GM03348 (cell line): ENCODE measurements at places on chromosomes 16 and 17.
A peak's percentile ranks its signal among the peaks of the same experiment; 100 is the strongest.

- peak; percentile 58 for DNase-seq
These were observed 709 bp downstream of the RAB34 start for GRCh38 chr17:28716740-28717577.

DNA sequence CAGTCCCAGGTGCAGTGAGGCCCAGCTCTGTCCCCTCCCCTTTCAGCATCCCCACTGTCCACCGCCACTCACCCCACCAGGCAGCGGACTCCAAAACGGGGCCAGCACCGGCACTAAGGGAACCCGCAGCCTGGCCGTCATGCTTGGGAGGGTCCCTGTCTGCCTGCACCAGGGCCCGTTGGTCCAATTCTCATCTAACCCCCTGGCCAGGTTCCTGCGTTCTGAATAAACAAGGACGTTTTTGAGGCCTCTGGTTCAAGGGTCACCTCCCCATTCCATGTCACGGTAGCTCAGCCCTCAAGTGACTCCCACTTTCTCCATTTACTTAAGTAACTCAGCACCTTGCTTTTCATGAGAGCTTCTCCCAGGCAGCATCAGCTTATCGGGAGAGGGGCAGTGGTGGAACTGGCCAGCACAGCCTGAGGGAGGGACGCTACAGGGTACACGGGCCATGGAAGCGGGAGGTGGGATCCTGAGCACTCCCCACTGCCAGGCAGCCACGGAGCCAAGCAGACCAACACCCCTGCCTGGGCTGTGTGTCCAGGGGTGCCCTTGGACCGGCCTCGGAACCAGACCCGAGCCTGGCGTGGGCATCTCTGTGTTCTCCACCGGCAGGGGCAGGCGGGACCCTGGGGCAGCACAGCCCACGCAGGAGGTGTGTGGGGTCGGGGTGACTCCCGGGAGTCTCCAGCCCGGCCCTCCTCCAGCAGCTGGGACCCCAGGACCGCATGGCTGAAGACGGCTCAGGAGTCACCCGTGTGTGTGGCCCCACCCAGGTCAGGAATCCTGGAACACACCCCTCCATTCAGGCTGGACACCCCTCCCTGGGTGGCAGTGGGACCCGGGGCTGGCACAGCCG, 74.9 kb upstream of the GNG13 start:
- no peak for DNase-seq

- DNase-seq: no peak
These were observed 51.8 kb upstream of the ENDOV start for GRCh38 chr17:80363120-80363515.

DNA sequence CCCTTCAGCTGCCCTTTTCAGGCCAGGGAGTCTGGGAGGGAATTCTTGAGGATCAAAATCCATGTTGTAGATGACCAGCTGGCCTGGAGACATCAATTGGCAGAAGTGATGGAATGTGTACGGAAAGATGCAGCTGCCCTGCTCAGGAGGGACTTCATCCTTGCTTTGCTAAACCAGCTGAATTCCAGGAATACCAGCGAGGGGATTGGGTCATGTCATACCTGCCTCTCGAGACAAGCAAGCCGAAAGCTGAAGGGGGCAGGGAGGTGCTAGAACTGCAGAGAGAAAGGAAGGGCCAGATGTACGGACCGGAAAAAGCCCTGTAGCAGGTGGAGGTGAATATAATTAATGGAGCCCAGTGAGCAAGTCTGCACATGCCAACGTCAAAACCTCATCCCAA, 25.6 kb upstream of the NTN1 start:
- no peak for DNase-seq

GRCh38 chr16:66618588-66619375, 14.3 kb downstream of the CMTM3 start:
- DNase-seq: peak; percentile 92

- DNase-seq: no peak
These were observed 26.1 kb upstream of the TOB1 start for GRCh38 chr17:50892101-50892776.

GRCh38 chr16:30186782-30187555, 3.6 kb downstream of the CORO1A start:
- peak; percentile 46 for DNase-seq

DNA sequence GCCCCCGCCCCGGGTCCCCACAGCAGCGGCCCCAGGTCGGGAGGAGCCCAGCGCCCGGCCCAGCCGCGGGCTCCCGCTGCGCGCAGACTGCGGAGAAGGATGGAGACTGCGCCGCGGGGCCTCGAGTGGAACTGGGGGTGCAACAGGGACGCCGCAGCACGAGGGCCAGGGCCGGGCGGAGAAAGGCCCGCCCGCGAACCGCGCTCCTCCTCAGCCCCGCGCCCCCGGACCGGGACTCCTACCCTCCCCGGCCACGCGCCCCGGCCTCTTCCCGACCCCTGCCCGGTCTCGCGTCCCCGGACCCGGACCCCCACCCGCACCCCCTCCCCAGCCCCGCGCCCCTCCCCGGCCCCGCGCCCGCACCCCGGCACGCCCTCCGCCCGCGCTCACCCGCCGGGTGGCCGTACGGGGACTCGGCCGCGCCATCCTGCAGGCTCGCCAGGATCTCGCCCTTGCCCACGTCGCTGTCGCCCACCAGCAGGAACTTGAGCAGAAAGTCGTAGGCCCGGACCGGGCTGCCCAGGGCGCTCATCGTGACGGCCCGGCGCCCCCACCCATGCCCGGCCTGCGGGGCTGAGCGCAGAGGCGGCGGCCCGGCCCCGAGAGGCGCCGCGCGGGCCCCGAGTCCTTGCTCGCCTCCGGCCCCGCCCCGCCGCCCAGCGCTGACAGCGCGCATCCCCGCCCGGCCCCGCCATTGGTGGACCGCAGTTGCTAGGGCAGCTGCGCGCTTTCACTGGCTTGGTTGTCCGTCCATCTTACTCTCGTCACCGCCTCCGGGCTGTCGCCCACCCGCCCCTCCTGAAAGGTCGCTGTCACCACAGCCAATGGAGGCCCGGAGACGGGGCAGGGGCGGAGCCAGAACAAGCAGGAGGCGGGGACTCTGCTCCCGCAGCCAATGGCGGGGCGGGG, at the start of gene RAB40B:
RAB40B (minus strand) TSS at position 634 of the 909 bp plus-strand sequence; CDS start at position 532, 102 bp downstream.
- peak; percentile 99 for DNase-seq

- DNase-seq: no peak
These were observed 155.7 kb upstream of the TNRC6C start for GRCh38 chr17:77802811-77803220.

- no peak for DNase-seq
These were observed 91.2 kb downstream of the ZNF778 start for GRCh38 chr16:89308391-89309333.

- peak; percentile 38 for DNase-seq
These were observed 6.0 kb upstream of the GFAP start for GRCh38 chr17:44921122-44921882.

- peak; percentile 28 for DNase-seq
These were observed 147.6 kb upstream of the HS3ST3A1 start for GRCh38 chr17:13749166-13749890.

GRCh38 chr17:50549256-50549941, 2.4 kb downstream of the SPATA20 start:
- DNase-seq: no peak

DNA sequence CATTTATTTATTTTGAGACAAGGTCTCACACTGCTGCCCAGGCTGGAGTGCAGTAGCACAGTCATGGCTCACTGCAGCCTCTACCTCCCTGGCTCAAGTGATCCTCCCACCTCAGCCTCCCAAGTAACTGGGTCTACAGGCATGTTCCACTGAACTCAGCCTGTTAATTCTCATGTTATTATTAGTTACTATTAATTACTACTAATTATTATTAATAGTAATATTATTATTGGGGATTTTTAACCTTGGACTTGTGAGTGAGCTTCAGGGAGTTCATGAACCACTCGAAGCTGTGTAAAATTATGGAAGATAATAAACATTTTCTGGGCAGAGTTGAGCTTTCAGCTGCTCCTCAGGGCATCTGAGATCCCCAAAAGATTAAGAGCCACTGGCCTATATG, 4.6 kb upstream of the STAC2 start:
- no peak for DNase-seq

DNA sequence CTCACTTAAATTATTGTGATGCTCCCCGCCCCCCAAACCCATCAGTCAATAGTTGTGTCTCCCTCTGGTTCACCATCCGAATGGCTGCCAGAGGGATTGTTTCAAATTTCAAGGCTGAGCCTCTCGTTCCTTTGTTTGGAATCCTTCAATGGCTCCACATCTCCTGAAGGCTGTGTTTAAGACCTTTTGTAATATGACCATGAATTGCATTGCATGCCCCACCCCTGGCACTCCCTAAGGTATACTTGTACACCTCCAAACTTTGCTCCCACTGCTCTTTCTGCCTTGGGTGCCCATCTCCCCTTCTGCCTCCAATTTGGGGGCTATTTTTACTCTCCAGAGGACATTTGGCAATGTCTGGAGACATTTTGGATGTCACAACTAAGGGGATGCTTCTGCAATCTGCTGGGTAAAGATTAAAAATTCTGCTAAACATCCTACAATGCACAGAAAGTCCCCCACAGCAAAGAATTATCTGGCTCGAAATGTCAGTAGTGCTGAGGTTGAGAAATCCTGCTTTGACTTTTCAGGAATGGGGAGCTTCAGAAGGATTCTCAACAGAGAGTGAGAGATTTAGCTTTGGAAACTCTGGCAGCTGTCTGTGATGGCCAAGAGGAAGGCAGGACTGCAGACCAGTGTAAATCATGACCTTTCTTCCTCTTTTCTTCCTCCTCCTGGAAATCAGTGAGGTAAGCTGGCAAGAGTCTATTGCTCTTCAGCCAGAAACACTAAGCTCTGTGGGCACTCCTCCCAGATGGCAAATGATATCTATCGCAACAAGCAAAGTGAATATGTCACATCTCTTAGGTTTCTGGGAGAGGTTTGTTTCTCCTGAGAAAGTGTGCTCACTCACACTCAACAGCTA, 8.7 kb upstream of the IL4R start:
- DNase-seq: no peak

DNA sequence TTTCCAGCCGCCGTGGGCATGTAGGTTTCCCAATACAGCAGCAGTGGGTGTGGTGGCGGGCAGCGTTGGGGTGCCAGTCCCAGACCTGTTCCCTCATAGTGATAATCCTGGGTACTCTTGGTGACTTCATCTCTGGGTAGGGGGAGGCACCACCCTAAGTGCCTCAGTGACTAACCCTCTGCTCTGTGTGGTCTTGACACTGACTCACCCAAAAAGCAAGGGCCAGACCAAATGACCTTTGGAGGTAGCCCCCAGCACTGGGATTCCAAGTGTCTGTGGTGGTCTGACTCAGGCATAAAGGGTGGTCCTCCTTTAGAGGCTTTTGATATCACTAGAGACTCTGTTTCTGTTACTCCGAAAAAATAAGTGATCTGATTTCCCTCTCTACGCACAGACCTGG, 908 bp downstream of the CALB2 start:
- no peak for DNase-seq

DNA sequence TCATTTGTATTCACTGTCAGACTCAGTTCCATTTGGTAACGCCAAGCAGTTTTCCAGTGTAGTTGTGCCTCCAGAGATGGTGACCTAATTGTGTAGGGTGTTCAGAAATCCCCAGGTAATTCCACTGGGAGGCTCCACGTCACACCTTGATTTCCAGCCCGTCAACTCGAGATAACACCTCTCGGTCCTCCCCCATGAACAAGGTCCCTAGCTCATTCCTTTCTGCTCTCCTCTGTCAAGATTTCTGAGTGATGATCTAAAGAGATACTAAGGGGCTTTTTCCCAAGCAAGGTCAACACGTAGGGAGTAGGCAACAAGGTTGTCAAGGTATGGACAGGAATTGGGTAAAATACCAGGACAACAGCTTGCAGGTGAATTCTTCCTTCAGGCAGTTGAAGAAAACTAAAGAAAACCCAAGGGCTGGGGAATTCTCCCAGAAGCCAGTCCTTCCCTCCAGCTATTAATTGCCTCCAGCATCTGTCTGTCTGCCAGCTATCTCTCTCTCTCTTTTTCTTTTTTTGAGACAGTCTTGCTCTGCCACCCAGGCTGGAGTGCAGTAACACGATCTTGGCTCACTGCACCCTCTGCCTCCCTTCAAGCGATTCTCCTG, 31.4 kb downstream of the GPRC5B start:
- no peak for DNase-seq

GRCh38 chr17:60392042-60392844, at the start of gene USP32:
USP32 (minus strand) TSS chr17:60392133; CDS start chr17:60391939, 194 bp downstream.
- DNase-seq: peak; percentile 98

DNA sequence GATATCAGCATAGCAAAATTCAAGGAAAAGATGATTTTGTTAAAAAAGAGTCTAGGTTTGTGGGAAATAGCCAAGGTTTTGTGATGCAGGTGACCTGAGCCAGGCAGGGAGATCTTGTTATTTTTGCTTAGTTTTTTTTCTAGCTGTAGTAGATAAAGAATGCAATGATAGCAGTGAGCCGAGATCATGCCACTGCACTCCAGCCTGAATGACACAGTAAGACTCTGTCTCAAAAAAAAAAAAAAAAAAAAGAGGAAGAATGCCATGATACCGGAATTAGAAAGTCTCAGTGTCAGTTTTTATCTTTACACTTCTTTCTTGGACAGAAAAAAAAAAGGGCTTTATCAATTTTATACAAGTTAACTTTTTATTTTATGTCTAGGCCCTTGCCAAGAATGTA, 27.5 kb downstream of the TMEM238L start:
- no peak for DNase-seq
